Right lobe of liver (tissue), 6 donors: ENCODE measurements at places on chromosomes 2 and 18. TPM values are rescaled to one million over a fixed set of nuclear protein-coding genes. Genes with fewer than 3 reads are reported as not detected.
A peak's percentile ranks its signal among the peaks of the same experiment; 100 is the strongest.

DNA sequence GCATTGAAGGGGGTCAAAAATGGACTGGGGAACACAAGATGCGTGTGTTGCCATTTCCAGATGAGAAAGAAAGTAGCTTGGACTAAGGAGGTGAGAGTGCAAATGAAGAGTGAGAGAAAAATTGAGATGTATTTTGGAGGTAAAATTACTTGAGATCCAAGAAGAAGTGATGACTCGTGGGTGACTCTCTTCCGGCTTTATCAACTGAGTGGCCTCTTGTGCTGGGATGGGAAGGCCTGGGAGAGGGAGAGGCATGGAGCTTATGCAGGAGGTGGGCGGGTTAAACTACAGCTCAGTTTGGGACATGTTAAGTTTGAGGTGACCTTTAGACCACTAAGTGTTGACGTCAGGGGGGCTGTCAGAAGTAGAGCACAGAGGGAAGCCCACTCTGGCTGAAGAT lies 34.9 kb downstream of the SULT1C2 start:
- no peak overlapping the region for H3K27ac ChIP-seq
- DNase-seq: no peak
- no peak overlapping the region for H3K4me3 ChIP-seq
- H3K36me3 ChIP-seq: no peaks in the 10 kb centered on the region
- H3K27me3 ChIP-seq: no peaks in the 10 kb centered on the region

DNA sequence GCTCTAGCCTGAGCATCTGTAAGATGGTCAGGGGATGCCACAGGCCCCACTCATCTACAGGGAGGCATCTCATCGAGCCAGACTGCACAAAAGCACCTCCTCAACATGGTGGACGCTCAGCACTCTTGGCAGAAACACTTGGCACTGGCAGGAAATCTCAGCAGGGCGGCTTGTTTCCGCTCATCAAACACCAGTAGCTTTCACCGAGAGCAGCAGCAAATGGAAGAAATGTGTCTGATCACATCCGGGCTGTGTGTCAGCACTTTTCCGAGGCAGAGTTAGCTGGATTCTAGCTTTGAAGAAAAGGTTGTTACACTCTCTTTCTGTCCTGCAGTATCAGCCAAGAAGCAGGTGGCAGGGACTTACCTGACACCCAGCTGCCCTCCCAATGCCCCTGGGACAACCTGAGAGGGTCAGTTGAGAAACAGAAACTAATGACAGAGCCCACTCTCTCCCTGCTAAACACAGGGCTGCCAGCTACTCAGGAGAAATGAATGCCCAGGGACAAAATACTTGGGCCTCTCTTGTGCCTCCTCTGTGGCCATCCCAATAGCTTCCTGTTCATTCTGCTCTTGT lies 68.9 kb upstream of the FZD7 start:
- H3K27ac ChIP-seq: no peak overlapping the region
- no peaks in the 10 kb centered on the region for H3K27me3 ChIP-seq
- no peaks in the 10 kb centered on the region for H3K4me1 ChIP-seq
- no peak overlapping the region for H3K4me3 ChIP-seq

GRCh38 chr2:217360111-217360510 lies 500.2 kb upstream of the TNP1 start:
- H3K27ac ChIP-seq: no peak overlapping the region
- H3K36me3 ChIP-seq: no peaks in the 10 kb centered on the region
- H3K4me1 ChIP-seq: no peaks in the 10 kb centered on the region
- no peak overlapping the region for H3K4me3 ChIP-seq
- H3K27me3 ChIP-seq: no peaks in the 10 kb centered on the region

- no peak overlapping the region for H3K27ac ChIP-seq
- DNase-seq: no peak
- H3K27me3 ChIP-seq: no peaks in the 10 kb centered on the region
- H3K4me3 ChIP-seq: no peak overlapping the region
- H3K4me1 ChIP-seq: no peaks in the 10 kb centered on the region
Measured at GRCh38 chr2:60168247-60168646, 385.2 kb downstream of the BCL11A start.

DNA sequence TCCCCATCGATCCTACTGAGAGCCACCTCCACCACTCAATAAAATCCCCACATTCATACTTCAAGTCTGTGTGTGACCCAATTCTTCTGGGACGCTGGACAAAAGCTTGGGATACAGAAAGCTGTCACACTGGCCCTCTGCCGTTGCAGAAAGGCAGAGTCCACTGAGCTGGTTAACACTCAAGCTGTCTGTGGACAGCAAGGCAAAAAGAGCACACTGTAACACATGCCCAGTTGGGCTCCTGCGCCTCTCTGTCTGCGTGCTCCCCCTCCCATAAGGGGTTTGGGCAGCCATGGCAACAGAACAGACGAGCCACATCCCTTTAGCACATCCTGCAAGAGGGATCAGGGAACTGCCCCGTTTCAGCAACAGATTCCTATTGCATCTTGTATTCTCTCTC lies 106.9 kb upstream of the RGPD4 start:
- no peaks in the 10 kb centered on the region for H3K36me3 ChIP-seq
- no peak overlapping the region for H3K4me3 ChIP-seq
- H3K27ac ChIP-seq: no peak overlapping the region
- no peaks in the 10 kb centered on the region for H3K27me3 ChIP-seq

- H3K27me3 ChIP-seq: no peaks in the 10 kb centered on the region
- DNase-seq: peak; percentile 47
- H3K36me3 ChIP-seq: no peaks in the 10 kb centered on the region
- no peak overlapping the region for H3K27ac ChIP-seq
Measured at GRCh38 chr2:88831792-88832248, 140.3 kb downstream of the RPIA start.

GRCh38 chr2:40957508-40957907 lies 505.6 kb upstream of the SLC8A1 start:
- H3K4me1 ChIP-seq: no peaks in the 10 kb centered on the region
- H3K4me3 ChIP-seq: no peak overlapping the region
- no peaks in the 10 kb centered on the region for H3K36me3 ChIP-seq

DNA sequence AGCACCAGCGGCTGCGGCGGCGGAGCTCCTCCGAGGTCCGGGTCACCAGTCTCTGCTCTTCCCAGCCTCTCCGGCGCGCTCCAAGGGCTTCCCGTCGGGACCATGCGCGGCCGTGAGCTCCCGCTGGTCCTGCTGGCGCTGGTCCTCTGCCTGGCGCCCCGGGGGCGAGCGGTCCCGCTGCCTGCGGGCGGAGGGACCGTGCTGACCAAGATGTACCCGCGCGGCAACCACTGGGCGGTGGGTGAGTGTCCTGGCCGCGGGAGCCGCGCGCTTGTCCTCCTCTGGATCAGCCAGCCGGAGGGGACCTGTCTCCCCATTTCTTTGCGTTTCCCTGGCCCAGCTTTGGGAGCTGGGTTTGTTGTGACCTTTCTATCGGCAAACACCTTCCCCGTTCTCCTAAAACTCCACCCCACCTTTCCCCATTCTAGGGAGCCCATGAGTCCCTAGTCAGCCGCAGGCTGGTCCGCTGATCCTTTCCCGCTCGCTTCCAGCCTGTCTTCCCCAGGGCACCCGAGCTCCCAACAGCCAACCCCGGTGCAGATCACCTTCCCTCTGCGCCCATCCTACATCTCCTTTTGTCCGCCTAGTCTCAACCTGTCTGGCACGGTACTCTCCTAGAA lies 316 bp downstream of the GRP start:
- no peaks in the 10 kb centered on the region for H3K36me3 ChIP-seq
- H3K4me1 ChIP-seq: no peaks in the 10 kb centered on the region
- no peak overlapping the region for H3K4me3 ChIP-seq
- H3K27ac ChIP-seq: no peak overlapping the region

- H3K27ac ChIP-seq: no peak overlapping the region
- no peaks in the 10 kb centered on the region for H3K36me3 ChIP-seq
- H3K4me3 ChIP-seq: no peak overlapping the region
Measured at GRCh38 chr2:67565761-67566160, 168.6 kb downstream of the ETAA1 start.

DNA sequence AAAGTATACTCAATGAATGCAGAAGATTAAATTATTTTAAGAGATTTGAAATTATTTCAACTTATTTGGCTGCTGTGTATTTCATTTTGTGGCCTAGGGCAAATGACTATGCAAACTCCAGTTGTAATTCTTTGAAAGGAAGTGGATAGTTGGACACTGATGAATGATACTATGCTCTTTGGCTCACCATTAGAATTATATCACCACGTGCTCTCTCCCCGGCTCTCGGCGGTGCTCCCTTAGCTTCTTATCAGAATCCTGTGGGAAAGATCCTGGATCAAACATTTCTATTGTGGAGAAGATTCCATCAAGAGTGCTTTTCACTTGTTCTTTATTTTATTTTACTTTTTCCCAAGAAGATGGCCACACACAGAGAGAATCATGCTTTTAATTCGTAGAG lies 55.2 kb downstream of the ADCYAP1 start:
- H3K36me3 ChIP-seq: no peaks in the 10 kb centered on the region
- DNase-seq: no peak
- no peak overlapping the region for H3K4me3 ChIP-seq

DNA sequence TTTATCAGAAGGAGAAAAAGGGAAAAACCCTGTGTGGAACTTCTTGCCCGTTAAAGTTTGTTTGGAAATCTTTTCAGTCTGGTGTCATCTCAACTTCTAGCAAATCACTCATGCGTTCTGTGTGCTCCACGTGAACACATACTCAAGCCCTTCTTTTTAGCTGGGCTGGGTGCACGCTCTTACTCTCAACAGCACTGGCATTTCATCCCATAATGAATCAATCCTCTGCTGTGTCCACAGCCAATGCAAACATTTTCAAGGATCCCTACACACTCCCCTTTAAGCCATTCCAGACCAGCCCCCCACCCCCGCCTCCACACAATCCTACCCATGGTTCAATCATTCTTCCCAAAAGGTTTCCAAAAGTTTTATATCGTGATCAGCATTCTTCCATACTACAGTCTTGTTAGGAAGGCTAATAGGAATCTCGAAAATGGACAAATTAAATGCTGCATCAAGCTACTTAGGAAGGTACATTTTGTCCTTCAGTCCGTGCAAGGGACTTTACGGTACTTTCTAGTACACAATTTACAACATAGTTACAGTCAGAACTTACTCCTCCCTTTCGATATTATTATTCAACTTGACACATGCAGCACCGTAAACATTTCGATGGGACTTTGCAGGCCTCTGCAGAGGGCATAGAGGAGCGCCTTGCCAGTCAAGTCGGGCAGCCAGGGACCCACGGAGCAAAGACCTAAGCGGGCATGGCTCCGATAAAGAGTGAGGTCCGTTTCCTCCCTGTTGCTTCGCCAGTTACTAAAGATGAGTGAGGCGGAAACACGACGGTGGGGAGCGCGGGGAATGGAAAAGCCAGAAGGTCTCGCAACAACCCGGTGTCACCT lies 1.4 kb downstream of the PTGR3 start:
- H3K4me3 ChIP-seq: peak overlapping the region; percentile 94
- no peak for DNase-seq
- H3K27ac ChIP-seq: peak overlapping the region; percentile 95
- H3K27me3 ChIP-seq: no peaks in the 10 kb centered on the region
- no peaks in the 10 kb centered on the region for H3K4me1 ChIP-seq
- no peaks in the 10 kb centered on the region for H3K36me3 ChIP-seq

DNA sequence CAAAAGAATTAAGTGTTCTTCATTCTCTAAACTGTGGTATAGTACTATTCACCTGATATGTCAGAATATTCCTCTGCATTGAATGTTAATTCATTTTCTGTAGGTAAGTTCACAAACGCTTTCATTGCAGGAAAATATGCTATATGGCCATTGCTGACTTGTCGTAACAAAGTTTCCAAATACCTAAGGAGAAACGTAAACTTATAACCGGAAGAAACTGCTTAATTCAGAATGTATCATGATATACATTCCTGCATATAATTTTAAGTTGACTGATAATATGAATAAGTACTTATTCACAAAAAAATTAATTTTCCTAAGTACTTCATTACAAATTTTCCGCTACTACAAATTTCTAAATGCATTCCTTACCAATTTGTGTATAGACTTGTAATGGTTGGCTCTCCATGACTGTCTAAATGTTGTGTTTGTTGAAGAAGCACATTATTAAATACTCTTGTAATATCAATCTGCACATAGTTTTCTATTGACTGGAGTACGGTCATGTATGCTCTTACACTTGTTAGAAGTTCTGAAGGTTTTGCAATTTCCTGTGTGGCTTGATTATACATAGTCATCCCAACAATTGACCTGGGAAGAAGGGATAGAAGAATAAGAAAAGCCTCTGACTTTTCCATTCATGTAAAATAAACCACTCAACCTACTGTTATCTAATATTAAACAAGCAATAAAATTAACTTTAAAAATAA lies 85.4 kb downstream of the NCKAP1 start:
- no peak overlapping the region for H3K4me3 ChIP-seq
- H3K36me3 ChIP-seq: no peaks in the 10 kb centered on the region
- H3K4me1 ChIP-seq: no peaks in the 10 kb centered on the region
- no peaks in the 10 kb centered on the region for H3K27me3 ChIP-seq

DNA sequence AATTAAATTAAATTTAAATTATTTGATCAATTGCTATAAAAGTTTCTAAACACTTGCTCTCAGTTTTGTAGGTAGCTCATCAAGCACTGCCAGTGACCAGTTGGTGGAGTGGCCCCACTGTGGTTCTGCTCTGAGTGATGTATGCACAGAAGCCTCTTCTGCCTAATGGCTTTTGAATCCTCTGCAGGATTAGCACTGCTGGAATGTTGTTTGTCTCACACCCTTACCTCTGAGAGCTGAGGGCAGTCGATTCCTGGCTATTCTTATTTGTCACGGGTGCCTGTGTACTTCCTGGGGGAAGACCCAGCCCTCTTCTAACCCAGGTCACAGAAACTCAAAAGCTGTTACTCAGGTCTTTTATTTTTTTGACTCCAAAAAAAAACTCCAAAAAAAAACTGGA lies 9.5 kb downstream of the CAPN14 start:
- H3K4me1 ChIP-seq: no peaks in the 10 kb centered on the region
- no peaks in the 10 kb centered on the region for H3K36me3 ChIP-seq
- H3K27ac ChIP-seq: no peak overlapping the region
- H3K27me3 ChIP-seq: no peaks in the 10 kb centered on the region
- no peak overlapping the region for H3K4me3 ChIP-seq
- DNase-seq: no peak

GRCh38 chr2:36952748-36953197 lies 13.6 kb downstream of the STRN start:
- H3K27me3 ChIP-seq: no peaks in the 10 kb centered on the region
- no peaks in the 10 kb centered on the region for H3K4me1 ChIP-seq
- DNase-seq: no peak

- no peaks in the 10 kb centered on the region for H3K36me3 ChIP-seq
- no peak overlapping the region for H3K27ac ChIP-seq
- no peak for DNase-seq
- H3K27me3 ChIP-seq: no peaks in the 10 kb centered on the region
- no peak overlapping the region for H3K4me3 ChIP-seq
- no peaks in the 10 kb centered on the region for H3K4me1 ChIP-seq
Measured at GRCh38 chr2:106261871-106262321, 67.8 kb upstream of the UXS1 start.

TBR1 gene
- not detected for total RNA-seq

SP5 gene
- 1.9 TPM for total RNA-seq

SAG gene
- total RNA-seq: not detected

TFPI gene
- total RNA-seq: 145 TPM

TANC1 gene
- total RNA-seq: 11.7 TPM

ITGA4 gene
- total RNA-seq: 3.3 TPM

SESTD1 gene
- 10.0 TPM for total RNA-seq

MAP3K19 gene
- not detected for total RNA-seq

B3GNT7 gene
- 0.79 TPM for total RNA-seq
